ENCODE measurements at places on chromosomes 7 and 10. TPM values are rescaled to one million over a fixed set of nuclear protein-coding genes. Genes with fewer than 3 reads are reported as not detected.

The FRMPD2 gene
- total RNA-seq: not detected

The KLHDC10 gene
- total RNA-seq: 32.0 TPM

The FGFBP3 gene
- 0.81 TPM for total RNA-seq

The NCF1 gene
- total RNA-seq: 32.8 TPM

The PNLIPRP1 gene
- not detected for total RNA-seq

The LRGUK gene
- 0.49 TPM for total RNA-seq

The ECD gene
- total RNA-seq: 27.8 TPM

The CACNB2 gene
- 4.2 TPM for total RNA-seq

The TMEM26 gene
- total RNA-seq: 0.46 TPM

The SRRM3 gene
- 1.1 TPM for total RNA-seq

The OR2A5 gene
- total RNA-seq: not detected

DNA sequence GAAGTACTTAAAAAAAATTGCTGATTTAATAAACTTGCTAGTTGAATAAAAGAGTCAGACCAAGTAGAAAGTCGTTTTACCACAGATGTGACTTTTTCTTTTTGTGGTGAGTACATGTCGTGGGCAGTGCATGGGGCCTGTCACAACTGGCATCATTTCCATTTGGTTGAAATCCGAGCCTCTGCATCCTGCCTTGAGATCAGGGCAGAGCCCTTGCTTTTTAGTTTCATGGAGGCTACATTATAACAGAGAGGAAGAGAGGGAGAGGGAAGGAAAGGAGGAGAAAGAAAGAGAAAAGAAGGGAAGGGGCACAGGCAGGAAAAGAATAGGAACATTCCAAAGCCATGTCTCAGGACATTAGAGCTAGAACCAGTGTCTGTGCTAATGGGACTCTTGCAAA is 20.4 kb upstream of the INSYN2A start:
- no peak for DNase-seq
- H3K27me3 ChIP-seq: no peaks in the 10 kb centered on the region
- H3K36me3 ChIP-seq: no peaks in the 10 kb centered on the region
- H3K4me3 ChIP-seq: no peak overlapping the region
- H3K4me1 ChIP-seq: no peaks in the 10 kb centered on the region

- H3K4me3 ChIP-seq: no peak overlapping the region
- no peak for DNase-seq
- peaks cover 14% of the 10 kb centered on the region for H3K4me1 ChIP-seq
- no peaks in the 10 kb centered on the region for H3K36me3 ChIP-seq
Measured at GRCh38 chr7:106569500-106569929, 91.4 kb downstream of the CCDC71L start.

DNA sequence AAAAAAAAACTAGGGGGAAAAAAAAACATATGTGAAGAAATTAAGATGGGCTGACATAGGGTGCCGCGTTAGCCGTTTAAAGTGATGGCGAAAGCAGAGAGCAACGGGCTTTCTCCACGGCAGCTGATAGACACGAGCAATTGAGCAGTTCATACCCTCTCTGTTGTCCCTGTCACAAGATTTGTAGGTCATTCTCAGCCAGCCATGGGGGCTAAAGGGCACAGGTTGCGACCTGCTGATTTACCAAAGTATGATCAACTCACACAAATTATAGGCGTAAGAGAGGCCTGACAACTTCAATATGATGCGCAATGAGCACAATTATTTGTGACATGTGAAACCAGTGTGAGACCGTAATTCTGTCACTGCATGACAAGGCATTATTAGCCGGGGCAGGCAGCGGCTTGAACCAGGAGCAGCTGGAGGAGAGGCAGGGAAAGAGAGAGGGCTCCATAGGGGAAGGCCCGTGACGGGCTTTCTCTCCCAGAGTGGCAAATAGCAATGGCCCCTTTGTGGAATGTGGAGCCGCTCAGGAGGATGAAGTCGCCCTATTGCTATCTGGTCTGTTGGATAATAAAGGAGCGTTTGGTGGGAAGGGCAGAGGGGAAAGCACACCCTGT is 195.1 kb upstream of the HABP2 start:
- no peaks in the 10 kb centered on the region for H3K36me3 ChIP-seq
- no peaks in the 10 kb centered on the region for H3K27me3 ChIP-seq
- H3K4me1 ChIP-seq: peaks cover 3% of the 10 kb centered on the region
- no peak overlapping the region for H3K4me3 ChIP-seq

DNA sequence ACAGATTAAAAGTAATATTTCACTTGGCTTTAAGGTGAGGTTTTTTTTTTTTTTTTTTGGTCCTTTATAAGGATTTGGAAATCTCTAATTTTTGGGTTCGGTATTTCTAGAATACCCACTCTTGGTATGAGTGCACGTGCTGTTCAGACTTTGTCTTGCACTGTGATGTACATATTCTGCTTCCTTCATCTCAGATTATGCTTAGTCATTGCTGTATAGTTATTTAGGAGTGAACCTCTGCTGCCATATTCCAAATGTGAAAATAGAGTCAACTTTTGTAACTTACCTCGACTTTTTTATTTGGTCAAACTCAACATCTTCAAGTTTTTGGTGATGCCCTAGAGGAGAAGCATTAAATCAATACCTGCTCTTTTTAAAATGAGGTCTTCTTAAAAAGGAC is 40.1 kb upstream of the HBP1 start:
- no peaks in the 10 kb centered on the region for H3K27me3 ChIP-seq
- no peak overlapping the region for H3K27ac ChIP-seq
- H3K4me1 ChIP-seq: no peaks in the 10 kb centered on the region
- DNase-seq: no peak

- H3K27ac ChIP-seq: peak overlapping the region; percentile 47
- H3K4me3 ChIP-seq: no peak overlapping the region
- no peaks in the 10 kb centered on the region for H3K36me3 ChIP-seq
- no peak for DNase-seq
- no peaks in the 10 kb centered on the region for H3K27me3 ChIP-seq
Measured at GRCh38 chr7:42479816-42480633, 243.0 kb upstream of the GLI3 start.

GRCh38 chr7:112547916-112548315 is 67.1 kb downstream of the LSMEM1 start:
- no peak for DNase-seq
- H3K27me3 ChIP-seq: peaks cover 21% of the 10 kb centered on the region
- no peaks in the 10 kb centered on the region for H3K4me1 ChIP-seq
- no peak overlapping the region for H3K27ac ChIP-seq
- no peak overlapping the region for H3K4me3 ChIP-seq
- H3K36me3 ChIP-seq: no peaks in the 10 kb centered on the region

DNA sequence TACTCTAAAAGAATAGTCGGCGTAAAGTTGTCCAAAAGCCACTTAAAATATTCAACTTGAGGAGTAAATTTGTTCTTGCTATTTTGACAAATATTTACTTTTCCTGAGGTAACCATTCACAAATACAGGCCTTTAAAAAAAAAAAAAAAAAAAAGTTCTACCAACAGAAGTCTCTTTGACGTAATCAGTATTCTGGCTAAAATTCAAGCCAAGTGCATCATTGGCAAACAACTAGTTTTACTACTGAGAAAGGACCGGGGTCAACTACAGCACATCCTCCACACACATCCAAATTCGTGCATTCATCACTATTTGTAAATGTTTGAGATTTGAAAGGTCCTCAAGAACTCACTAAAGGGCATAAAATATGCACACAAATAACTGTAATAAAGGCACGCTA is 2.0 kb downstream of the OAT start:
- H3K27ac ChIP-seq: no peak overlapping the region
- no peak for DNase-seq
- H3K36me3 ChIP-seq: no peaks in the 10 kb centered on the region
- H3K4me1 ChIP-seq: peaks cover 26% of the 10 kb centered on the region
- H3K4me3 ChIP-seq: no peak overlapping the region

GRCh38 chr7:90595801-90596670 is at the start of gene CDK14:
Gene CDK14, plus strand, starts transcription at chr7:90596321. Its CDS starts 307 bp downstream, at chr7:90596628.
- peak within 1 kb of the TSS; percentile 70 for H3K27ac ChIP-seq
- H3K4me3 ChIP-seq: peak within 1 kb of the TSS; percentile 65
- H3K36me3 ChIP-seq: no peaks in the 10 kb centered on the region
- H3K27me3 ChIP-seq: no peaks in the 10 kb centered on the region
- DNase-seq: peak; percentile 91
- H3K4me1 ChIP-seq: peaks cover 11% of the 10 kb centered on the region

- H3K27ac ChIP-seq: no peak overlapping the region
- DNase-seq: no peak
- H3K4me3 ChIP-seq: no peak overlapping the region
- H3K36me3 ChIP-seq: no peaks in the 10 kb centered on the region
- H3K27me3 ChIP-seq: no peaks in the 10 kb centered on the region
Measured at GRCh38 chr10:105707603-105708002, 1066.5 kb downstream of the SORCS3 start.

DNA sequence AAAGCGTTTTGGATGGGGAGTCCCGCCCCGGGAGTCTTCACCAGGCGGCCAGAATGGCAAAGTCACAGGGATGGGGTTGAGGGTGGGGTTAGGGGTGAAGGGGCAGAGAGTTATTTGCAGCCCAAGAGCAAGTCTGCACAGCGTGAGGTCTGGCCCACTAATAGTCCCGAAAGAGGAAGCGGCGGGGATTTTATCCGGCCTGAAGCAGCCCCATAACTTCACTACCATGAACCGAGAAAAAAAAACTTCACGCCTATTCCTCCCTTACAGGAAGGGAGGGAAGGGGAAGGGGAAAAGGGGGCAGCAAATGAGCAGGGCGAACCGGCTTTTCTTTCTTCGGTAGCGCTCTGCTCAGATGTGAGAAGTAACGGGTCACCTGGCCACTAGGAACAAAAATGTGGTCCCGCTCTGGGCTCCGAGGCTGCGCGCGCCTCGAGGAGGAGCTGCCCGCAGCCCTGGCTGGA is 712 bp downstream of the ITPRIP start:
- H3K27me3 ChIP-seq: no peaks in the 10 kb centered on the region
- peaks cover 4% of the 10 kb centered on the region for H3K36me3 ChIP-seq
- peak overlapping the region; percentile 91 for H3K4me3 ChIP-seq
- peak overlapping the region; percentile 97 for H3K27ac ChIP-seq

- H3K4me1 ChIP-seq: peaks cover 4% of the 10 kb centered on the region
- H3K27me3 ChIP-seq: no peaks in the 10 kb centered on the region
- H3K36me3 ChIP-seq: no peaks in the 10 kb centered on the region
- no peak overlapping the region for H3K27ac ChIP-seq
Measured at GRCh38 chr10:26334932-26335573, 103.1 kb upstream of the APBB1IP start.

- H3K36me3 ChIP-seq: no peaks in the 10 kb centered on the region
- no peak overlapping the region for H3K4me3 ChIP-seq
- H3K27ac ChIP-seq: no peak overlapping the region
- no peak for DNase-seq
- no peaks in the 10 kb centered on the region for H3K27me3 ChIP-seq
- H3K4me1 ChIP-seq: peaks cover 12% of the 10 kb centered on the region
Measured at GRCh38 chr10:58642916-58643428, 130.3 kb downstream of the BICC1 start.

DNA sequence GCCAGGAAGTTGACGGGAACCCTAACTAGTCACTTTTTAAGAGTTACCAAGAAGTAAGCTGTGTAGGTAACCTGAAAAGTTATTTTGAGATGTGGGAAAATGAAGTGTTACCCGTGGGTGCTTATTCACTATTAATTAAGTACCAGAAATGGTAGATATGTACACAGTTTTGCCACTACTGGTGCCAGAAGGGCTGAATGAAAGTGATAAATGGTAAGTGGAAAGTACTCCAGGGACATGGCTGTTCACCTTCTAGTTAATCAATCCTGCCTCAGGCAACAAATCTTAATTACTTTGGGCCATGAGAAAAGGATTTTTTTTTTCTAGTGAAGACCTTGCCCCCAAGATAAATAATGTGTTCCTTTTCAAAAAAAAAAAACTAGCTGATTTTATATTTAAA is 15.8 kb downstream of the NET1 start:
- H3K27me3 ChIP-seq: no peaks in the 10 kb centered on the region
- no peak overlapping the region for H3K27ac ChIP-seq
- no peaks in the 10 kb centered on the region for H3K4me1 ChIP-seq
- no peak overlapping the region for H3K4me3 ChIP-seq
- DNase-seq: no peak

GRCh38 chr7:12157517-12157916 is 53.6 kb upstream of the TMEM106B start:
- no peaks in the 10 kb centered on the region for H3K27me3 ChIP-seq
- no peak for DNase-seq
- no peak overlapping the region for H3K27ac ChIP-seq
- no peaks in the 10 kb centered on the region for H3K36me3 ChIP-seq
- H3K4me3 ChIP-seq: no peak overlapping the region

GRCh38 chr10:69004821-69005220 is 16.2 kb downstream of the KIFBP start:
- H3K36me3 ChIP-seq: peaks cover 53% of the 10 kb centered on the region
- no peaks in the 10 kb centered on the region for H3K27me3 ChIP-seq
- H3K4me3 ChIP-seq: no peak overlapping the region
- H3K4me1 ChIP-seq: no peaks in the 10 kb centered on the region

GRCh38 chr7:106185719-106186118 is 73.6 kb upstream of the SYPL1 start:
- no peak overlapping the region for H3K4me3 ChIP-seq
- no peak overlapping the region for H3K27ac ChIP-seq
- DNase-seq: no peak
- H3K27me3 ChIP-seq: no peaks in the 10 kb centered on the region
- H3K4me1 ChIP-seq: no peaks in the 10 kb centered on the region

GRCh38 chr7:114405427-114405826 is 9.2 kb upstream of the FOXP2 start:
- H3K27ac ChIP-seq: no peak overlapping the region
- no peaks in the 10 kb centered on the region for H3K36me3 ChIP-seq
- H3K27me3 ChIP-seq: no peaks in the 10 kb centered on the region

GRCh38 chr7:157514306-157514705 is 177.5 kb downstream of the DNAJB6 start:
- peak; percentile 22 for DNase-seq
- no peak overlapping the region for H3K27ac ChIP-seq
- H3K4me1 ChIP-seq: no peaks in the 10 kb centered on the region
- no peaks in the 10 kb centered on the region for H3K36me3 ChIP-seq

DNA sequence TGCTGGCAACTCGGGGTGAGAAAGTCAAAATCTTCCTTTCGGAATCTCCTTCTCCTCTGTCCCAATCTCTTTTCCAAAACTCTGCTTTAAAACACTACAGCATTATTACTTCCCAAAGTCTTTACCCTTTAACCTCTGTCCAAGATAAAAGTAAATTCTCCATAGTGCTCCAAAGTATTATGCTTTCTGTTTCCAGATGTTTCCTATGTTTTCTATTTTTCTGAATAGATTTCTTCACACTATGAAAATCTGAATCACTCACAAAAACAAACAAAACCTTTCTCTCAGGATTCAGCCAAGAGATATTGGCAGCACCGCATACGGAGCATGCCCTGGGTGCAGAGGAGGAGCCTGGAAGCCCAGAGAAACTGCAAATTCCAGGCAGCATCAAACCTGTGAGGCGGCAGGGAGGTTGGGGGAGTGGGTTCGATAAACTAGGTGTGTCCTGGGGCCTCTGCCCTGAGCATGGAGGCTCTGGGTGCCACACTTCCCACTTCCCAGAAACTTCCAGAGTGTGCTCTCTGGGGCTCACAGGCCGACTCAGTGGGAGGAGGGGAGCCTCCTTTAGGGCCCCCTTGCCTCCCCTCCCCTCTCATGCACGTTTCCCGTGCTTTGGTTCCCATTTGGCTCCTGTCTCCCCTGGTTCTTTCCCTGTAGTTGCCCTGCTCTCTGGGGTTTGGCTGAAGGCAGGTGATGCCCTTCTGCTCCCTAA is 35.6 kb downstream of the VIPR2 start:
- no peak overlapping the region for H3K4me3 ChIP-seq
- H3K36me3 ChIP-seq: no peaks in the 10 kb centered on the region
- H3K4me1 ChIP-seq: no peaks in the 10 kb centered on the region
- DNase-seq: peak; percentile 35
- H3K27me3 ChIP-seq: peaks cover 15% of the 10 kb centered on the region
- no peak overlapping the region for H3K27ac ChIP-seq
